ENCODE measurements at places on chromosomes 2 and 18. TPM values are rescaled to one million over a fixed set of nuclear protein-coding genes. Genes with fewer than 3 reads are reported as not detected.

GRCh38 chr2:215826838-215827441 lies 186.4 kb downstream of the MREG start:
- DNase-seq = peak; percentile 15

DNA sequence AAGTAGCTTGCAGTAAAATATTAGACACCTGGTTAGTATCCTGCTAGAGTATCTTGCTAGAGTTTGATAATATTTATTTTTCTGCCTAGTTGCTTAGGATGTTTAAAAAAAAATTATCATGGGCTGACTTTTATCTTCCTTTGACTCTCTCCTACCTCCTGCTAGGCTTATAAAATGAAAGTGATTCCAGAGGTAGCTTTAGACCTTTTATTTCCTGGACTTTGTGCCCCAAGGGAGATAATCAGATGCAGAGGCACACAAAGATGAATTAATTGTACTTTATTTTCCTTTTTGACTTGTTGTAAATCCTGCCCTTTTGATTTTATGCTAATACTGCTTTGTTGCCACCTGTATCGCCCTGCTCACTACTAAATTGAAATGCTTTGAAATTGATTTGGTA lies 130.7 kb downstream of the WDSUB1 start:
- no peak for DNase-seq

GRCh38 chr18:39935598-39935997 lies 2019.4 kb upstream of the PIK3C3 start:
- no peak for DNase-seq

GRCh38 chr2:234682492-234683228 lies 185.8 kb upstream of the ARL4C start:
- no peak for DNase-seq

DNA sequence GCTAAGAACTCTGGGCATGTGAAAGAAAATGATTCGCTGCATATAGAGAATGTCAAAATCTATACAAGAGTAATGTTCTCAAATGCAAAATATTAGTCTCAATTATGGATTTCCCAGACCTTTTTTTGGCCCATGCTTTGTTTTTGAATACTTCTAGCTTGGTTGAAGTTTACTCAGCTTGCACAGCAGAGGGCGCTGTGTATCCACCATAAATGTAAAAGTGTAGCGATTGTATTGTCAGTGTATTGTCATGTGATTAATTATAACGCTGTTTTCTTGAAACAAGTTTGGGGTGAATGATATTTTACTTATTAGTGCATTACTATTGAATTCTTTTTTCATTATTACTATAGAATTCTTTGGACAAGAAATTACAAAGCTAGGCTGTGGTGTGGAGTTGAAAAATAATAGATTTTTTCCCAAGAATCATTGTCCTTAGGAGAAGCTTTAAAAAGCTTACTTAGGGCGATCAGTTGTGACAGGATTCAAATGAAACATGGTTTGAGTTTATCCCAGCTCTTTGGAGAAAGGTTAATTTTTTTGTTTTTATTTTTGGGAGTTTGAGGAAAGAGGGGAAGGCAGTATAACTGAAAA lies 98.3 kb downstream of the PIK3C3 start:
- peak; percentile 47 for DNase-seq

DNA sequence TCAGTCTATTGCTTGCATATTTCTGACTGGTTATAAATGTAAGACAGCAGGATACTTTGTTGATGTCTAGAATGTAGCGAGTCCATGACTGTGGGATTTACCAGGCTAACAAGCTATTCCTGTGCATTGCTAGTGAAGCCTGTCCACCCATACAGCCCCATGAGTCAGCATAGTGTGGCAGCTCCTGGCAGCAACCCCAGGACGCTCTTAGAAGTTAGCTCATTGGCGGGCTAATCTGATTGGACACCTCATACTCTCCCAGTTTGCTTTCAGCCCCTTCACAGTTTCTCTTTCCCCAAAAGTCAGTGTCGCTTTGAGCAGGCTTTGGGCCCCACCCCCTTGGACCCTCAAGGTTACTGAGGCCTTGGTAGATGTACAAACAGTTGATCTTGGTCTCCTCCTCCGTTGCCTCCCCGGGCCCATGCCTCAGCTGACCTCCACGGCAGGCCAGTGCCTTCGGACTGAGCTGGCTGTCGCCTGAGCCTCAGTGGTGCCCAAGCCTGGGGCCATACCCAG lies 48.0 kb downstream of the COA5 start:
- peak; percentile 84 for DNase-seq

DNA sequence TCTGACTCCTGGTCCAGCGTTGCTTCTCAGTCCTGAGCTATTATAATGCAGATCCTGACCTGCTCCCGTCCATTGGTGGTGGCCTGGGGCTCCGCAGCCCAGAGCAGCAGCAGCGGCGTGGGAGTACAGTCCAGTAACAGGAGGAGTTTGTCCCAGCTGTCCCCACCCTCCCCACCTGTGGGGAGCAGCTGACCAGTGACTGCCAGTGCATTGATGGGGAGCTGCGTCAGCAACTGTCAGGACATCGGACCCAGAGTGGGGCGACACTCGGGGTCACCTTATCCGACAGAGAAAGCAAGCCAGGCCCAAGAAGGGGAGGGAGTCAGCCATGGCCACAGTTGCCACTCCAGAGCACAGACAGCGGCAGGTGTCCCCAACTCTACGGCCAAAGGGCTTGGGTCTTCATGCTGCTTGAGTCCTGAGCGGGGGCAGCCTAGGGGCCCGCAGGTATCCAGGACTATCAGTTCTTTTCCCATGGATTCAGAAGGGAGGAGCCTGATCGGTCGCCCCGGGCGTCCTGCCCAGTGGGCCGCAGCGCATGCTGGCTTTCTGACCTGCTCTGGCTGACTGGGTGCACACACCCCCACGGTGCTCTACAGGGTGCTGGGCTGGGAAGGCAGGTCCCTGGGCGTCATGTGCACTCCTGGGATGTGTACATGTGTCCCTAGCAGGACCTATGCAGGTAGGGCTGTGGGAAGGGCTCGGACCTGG lies 29.7 kb downstream of the DNMT3A start:
- no peak for DNase-seq

DNA sequence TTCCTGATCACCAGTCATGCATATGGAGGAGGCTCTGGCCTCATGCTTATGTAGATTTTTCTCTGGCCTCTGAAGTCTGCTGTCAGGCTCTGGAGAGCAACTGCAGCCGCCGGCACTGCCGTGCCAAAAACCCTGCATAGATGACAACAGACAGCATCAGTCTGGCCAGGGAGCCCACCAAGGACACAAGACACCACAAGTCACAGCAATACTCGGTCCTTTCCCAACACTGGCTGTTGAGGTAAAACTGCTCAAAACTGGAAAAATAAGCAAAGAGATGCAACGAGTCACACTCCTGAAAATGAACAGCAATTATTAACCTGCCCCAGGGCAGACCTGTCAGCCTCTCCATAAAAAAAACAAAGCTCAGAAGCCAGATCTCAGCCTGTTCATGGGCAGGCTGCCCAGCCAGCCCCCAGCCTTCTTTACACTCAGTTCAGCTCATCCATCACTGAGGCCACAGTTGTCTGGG lies 186.0 kb upstream of the RAB6C start:
- no peak for DNase-seq

GRCh38 chr2:195570329-195570728 lies 86.7 kb upstream of the SLC39A10 start:
- no peak for DNase-seq

DNA sequence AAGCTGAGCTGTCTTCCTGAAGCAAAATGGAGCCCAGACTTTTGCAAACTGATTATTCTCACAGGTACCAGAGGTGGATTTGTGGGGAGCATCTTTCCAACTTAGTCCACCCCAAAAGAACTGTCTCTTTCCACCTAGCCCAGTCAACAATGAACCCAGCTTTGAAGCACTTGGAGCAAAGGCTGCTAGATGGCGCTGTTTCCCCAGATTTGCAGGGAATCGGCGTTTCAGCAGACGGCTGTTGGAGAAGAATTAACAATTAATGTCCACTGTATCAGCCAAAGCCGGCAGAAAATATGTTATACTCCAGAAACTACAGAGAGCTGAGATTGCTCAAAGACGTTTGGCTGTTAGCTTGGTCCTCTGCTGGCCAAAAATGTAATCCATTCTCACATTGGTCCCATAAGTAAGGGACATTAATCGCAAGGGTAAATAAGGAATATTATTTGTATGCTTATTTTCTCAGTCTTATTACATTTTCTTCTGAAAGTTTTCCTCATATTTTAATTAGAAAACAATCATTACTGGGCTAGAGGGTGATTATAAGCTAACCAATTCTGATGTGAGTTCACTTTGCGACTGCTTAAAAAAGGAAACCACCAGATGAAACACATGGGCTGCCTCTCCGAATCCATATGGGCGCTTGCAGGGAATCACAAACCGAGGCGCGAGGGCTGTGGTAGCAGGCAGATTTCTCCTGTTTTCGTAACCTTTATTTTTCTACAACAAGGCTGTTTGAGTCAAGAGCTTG lies 423.8 kb upstream of the MEX3C start:
- DNase-seq = peak; percentile 40

DNA sequence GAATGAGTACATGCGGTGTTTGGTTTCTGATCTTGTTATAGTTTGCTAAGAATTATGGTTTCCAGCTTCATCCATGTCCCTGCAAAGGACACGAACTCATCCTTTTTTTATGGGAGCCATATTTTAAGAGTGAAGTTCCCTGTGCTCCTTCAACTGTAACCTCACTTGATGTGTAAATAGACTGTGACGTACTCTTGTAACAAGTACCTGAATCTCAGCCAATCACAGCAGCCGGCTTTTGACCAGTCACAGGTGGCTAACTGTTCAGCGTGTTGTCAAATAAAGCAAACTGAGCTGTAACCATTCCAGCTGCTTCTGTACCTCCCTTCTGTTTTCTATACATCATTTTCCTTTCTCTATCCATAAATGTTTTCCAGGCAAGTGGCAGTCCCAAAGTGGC lies 774.3 kb upstream of the HS6ST1 start:
- no peak for DNase-seq

DNA sequence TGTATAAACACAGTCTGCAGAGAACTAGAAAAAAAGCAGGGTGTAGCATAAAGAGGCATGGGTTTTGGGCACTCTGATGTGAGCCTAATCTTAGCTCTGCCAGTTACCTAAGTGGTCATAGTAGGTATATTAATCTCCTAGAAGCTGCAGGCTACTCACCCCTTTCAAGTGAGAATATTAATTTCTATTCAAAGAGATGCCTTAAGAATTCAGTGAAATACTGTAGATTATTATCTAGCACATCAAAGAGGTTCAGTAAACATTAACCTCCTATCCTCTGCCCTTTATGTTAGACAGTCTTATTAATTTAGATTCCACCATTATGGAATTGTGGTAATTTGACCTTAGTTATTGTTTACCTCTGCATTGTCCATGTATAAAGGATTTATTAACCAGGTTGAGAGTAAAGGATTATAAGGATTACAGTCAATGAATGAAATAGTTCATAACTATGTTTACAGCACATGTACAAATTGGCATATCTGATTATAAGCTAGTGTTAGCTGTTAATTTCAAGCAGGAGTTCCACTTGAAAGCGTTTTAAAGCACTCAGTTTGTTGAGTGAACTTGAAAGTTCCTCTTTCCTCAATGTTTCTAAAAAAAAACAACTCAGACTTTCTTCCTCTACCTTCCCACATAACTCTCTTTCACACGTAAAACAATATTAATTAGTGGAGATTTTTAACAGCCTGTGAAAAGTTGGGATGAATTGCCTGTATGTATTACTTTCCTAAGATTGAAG lies 150.6 kb upstream of the EPC2 start:
- no peak for DNase-seq

DNA sequence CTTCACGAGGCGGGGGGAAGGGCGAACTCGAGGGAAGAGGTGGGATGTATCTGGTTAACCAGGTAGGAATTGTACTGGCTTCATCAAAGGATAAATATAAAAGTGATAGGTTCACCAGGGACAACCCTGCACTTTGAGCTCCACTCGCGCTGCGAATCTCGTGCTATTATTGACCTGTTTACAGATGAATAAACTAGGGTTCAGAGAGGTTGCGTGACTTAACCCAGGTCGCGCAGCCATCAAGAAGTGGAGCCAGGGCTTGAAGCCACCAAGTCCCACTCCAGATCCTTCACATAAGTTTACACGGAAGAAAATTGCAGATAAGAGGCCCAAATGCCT lies 1.4 kb upstream of the CYP1B1 start:
- DNase-seq = no peak

DNA sequence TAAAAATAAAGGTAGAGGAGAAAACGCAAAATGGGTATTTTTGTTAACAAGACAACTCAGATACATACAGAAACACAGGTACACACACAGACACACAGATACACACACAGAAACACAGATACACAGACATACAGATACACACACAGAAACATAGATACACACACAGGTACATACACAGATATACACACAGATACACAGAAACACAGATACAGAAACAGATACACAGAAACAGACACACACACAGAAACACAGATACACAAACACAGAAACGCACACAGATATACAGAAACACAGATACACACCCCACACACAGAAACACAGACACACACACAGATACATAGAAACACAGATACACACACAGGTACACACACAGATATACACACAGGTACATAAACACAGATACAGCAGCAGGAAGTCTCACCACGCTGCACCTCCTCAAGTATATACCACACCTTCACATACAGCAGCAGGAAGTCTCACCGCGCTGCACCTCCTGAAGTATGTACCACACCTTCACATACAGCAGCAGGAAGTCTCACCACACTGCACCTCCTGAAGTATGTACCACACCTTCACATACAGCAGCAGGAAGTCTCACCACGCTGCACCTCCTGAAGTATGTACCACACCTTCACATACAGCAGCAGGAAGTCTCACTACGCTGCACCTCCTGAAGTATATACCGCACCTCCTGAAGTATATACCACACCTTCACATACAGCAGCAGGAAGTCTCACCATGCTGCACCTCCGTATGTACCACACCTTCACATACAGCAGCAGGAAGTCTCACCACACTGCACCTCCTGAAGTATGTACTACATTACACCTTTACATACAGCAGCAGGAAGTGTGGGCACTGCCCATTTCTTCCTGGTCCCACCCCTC lies 250.5 kb downstream of the HDAC4 start:
- no peak for DNase-seq

- no peak for DNase-seq
Observed at GRCh38 chr2:18074476-18074875, 196.0 kb downstream of the KCNS3 start.

GRCh38 chr2:181895818-181896217 lies 4.3 kb downstream of the ITPRID2 start:
- DNase-seq = no peak

- no peak for DNase-seq
Observed at GRCh38 chr2:172865422-172865821, 129.8 kb downstream of the RAPGEF4 start.

DNA sequence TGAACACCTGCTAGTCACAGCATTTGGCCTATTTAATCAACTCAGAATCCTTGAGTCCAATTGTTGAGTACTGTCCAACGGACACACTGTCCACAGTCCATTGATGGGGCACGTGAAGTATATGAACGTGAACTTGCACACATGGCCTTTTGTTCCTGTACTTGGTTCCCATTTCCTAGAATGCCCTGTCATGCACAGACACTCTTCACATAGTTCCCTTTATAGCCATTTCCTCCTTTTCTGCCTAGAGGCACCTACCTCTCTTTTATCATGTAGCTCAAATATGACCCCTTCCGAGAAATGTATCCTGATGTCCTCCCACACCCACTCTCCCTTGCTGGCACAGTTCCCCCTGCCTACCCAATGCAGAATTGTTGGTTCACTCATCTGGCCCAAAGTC lies 8.7 kb upstream of the CRYGA start:
- no peak for DNase-seq

Gene COLEC11
- total RNA-seq = not detected

Gene ICOS
- not detected for total RNA-seq

Gene RASGRP3
- total RNA-seq = 3.2 TPM

Gene GNLY
- total RNA-seq = not detected

Gene KHK
- 0.14 TPM for total RNA-seq

Gene PLB1
- total RNA-seq = 0.10 TPM
